Stromal cell of bone marrow (primary cell): ENCODE measurements at places on chromosomes 3 and 15.

DNA sequence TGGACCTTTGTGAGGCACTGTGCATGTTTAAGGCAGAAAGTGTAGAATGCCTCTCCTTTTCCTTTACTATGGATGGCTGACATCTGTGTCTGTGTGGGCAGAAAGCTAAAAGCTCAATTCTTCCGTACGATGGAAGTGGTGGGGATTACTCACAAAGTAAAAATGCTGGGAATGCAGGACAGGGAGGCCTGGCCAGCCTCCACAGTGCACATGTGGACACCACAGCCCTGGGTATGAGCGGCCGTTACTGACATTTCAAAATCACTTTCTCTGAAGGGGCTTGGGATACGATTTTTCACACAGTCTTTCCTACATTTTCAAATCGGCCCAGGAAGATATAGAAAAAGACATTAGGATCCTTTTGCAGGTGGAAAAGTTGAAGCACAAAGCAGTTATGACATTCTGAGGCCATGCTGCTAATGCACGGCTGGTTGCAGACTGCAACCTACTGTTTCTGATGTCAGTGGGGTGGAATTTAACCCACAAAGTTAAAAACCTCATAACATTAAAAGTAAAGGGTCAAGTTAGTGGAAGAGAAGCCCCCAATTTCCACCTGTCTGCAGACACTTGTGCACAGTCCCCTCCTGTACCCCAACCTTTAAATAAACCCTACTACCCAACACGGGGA is 27.9 kb downstream of the EHD4 start:
- peak; percentile 70 for DNase-seq

- DNase-seq: peak; percentile 83
Measured at GRCh38 chr3:152302521-152303021, 33.8 kb downstream of the MBNL1 start.

GRCh38 chr15:55894399-55894965 is 98.9 kb downstream of the NEDD4 start:
- DNase-seq: no peak

GRCh38 chr15:29776859-29777258 is 45.4 kb downstream of the TJP1 start:
- DNase-seq: no peak

GRCh38 chr3:22007368-22007767 is 256.4 kb upstream of the ZNF385D start:
- no peak for DNase-seq

DNA sequence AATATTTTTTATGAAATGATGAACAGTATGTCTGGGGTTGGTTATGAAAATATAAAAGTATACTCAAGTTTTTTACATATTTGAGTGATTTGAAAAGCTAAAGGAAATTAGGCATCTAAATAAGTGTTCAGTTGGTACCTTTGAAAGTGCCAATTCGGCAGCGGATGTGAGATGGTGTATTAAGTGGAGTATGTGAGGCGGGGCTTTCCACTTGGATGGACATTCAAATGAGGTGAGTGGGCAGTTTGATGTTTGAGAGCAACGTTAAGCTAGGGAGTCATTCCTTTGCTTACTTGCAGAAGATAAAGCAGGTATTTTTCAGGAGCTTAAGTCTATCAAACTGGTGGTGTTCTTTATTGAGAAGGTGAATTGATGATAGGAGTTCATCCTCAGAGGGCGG is 189.0 kb upstream of the GOLIM4 start:
- DNase-seq: no peak

GRCh38 chr3:3443482-3443881 is 264.0 kb upstream of the CRBN start:
- DNase-seq: no peak
